ENCODE measurements at places on chromosomes 2 and 18.

- no peak for DNase-seq
These were observed 103.4 kb downstream of the HDAC4 start for GRCh38 chr2:239297142-239298004.

DNA sequence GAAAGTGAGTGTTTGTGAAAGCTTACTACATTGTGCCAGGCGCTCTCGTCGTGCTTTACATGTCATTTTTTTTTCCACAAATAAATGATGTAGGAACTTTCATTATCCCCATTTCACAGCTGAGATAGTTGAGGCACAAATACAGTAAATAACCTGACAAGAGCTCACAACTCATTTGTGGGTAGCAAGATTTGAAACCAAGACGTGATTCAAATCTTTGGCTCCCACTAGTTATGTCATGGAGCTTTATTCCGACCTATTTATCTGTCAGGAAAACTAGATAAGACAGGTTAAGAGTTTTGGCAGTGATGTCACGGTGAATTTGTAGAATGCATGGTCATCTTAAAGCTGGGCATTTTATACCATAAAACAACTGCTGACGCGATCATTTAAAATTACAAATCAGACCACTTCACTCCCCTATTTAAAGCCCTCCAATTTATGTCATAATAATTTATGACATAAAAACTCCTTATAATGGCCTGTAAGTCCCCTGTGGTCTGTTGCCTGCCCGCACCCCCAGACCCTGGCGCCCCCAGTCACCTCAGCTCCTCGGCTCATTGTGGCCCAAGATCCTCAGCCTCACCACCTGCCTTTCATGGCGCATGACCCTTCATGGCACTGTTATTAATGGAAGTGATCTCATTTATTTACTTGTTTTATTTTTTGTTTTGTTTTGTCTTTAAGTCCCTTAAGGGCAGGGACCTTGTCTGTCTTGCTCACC, 678 bp upstream of the ZNF24 start:
- DNase-seq: no peak

DNA sequence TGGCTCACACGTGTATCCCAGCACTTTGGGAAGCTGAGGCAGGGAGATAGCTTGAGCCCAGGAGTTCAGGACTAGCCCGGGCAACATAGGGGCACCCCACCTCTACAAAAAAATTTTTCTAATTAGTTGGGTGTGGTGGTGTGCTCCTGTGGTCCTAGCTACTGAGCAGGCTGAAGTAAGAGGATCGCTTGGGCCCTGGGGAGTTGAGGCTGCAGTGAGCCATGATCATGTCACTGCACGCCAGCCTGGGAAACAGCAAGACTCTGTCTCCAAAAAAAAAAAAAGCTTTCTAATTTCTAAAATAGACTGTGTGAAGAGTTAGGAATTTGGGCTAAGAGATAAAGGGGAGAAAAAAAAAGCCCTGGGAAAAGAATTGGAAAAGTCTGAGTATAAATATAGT, 51.9 kb upstream of the NAB1 start:
- DNase-seq: no peak

- no peak for DNase-seq
These were observed 25.2 kb downstream of the SPRED2 start for GRCh38 chr2:65407240-65407639.

GRCh38 chr2:140808820-140809219, 1322.0 kb downstream of the LRP1B start:
- DNase-seq: no peak

- no peak for DNase-seq
These were observed 1.3 kb downstream of the RASGRP3 start for GRCh38 chr2:33477473-33478468.

- DNase-seq: no peak
These were observed 307.4 kb upstream of the KLHL29 start for GRCh38 chr2:23077596-23077995.

- no peak for DNase-seq
These were observed 1.5 kb downstream of the ZNF532 start for GRCh38 chr18:58866066-58866772.

GRCh38 chr18:34871435-34871834, 161.3 kb downstream of the DTNA start:
- no peak for DNase-seq

DNA sequence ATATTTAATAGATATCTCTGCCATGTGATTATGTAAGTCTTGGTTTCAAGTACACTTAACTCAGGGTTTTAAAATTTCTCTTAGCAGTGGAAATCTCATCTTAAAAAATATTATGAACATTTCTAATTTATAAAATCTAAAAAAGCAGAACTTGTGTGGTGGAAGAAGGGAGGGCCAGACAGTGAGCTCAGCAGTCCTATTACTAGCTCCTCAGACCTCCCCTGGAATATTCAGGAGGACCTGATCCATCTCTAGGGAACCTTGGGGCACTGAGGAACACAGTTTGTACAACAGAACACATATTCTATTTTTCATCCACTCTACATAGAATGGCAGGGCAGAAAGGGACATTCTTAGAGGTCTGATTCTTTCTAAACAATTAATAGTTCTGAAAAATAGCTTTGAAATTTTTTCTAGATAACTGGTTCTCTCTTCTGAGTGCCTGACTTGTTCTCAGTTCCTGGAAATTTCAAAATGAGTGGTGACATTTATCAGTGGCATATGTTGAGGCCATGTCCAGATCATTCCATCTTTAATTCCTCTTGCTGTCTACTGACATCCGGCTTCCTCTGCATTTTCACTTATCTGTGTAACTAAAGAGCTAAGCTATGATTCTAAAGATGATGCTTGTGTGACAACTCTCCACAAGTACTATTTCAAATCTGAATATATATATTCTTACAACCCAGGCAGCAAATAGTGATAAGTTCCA, 8.2 kb upstream of the MAP4K4 start:
- DNase-seq: no peak
